Spinal cord (tissue), 10 donors: ENCODE measurements at places on chromosomes 6 and 20. TPM values are rescaled to one million over a fixed set of nuclear protein-coding genes. Genes with fewer than 3 reads are reported as not detected.

GRCh38 chr6:160027931-160028330 lies 59.0 kb downstream of the IGF2R start:
- DNase-seq = no peak

- no peak for DNase-seq
Measured at GRCh38 chr20:50029083-50029696, 46.4 kb downstream of the SNAI1 start.

The CBLN4 gene
- polyA plus RNA-seq = 25.9 TPM

The WFDC10B gene
- polyA plus RNA-seq = not detected
